ENCODE measurements at places on chromosomes 13 and 19.

- no peak overlapping the region for H3K4me3 ChIP-seq
- no peak overlapping the region for H3K27ac ChIP-seq
- no peaks in the 10 kb centered on the region for H3K27me3 ChIP-seq
- DNase-seq, result no peak
Measured at GRCh38 chr13:49044836-49045235, 69.1 kb downstream of the FNDC3A start.

- no peak overlapping the region for H3K27ac ChIP-seq
- no peaks in the 10 kb centered on the region for H3K4me1 ChIP-seq
- H3K4me3 ChIP-seq, result peak overlapping the region; percentile 59
- peak; percentile 39 for DNase-seq
- no peaks in the 10 kb centered on the region for H3K27me3 ChIP-seq
Measured at GRCh38 chr19:49340069-49340864, 5.1 kb downstream of the CD37 start.

DNA sequence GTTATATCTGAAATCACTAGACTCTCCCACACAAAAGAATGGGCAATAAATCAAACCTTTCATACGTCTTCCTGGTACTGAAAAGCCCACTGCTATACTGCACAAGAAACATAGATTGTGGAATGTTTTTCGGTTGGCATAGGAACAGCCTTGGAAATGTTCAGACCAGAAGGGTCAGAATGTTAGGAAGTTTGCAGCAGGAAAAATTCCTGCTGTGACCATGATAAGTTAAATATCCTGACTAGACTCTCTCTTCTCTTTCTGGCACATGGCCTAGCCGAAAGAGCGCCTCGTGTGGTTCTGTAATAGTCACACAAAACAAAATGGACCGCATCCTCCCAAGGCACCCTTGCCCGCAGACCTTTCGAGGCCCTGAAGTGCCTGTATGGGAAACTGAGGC is 427.2 kb downstream of the COG6 start:
- no peak overlapping the region for H3K27ac ChIP-seq
- H3K27me3 ChIP-seq, result peaks cover 8% of the 10 kb centered on the region
- no peak for DNase-seq
- no peaks in the 10 kb centered on the region for H3K36me3 ChIP-seq

- no peaks in the 10 kb centered on the region for H3K36me3 ChIP-seq
- no peaks in the 10 kb centered on the region for H3K27me3 ChIP-seq
- H3K4me1 ChIP-seq, result peaks cover 10% of the 10 kb centered on the region
- H3K27ac ChIP-seq, result peak overlapping the region; percentile 67
- no peak overlapping the region for H3K4me3 ChIP-seq
Measured at GRCh38 chr19:10238172-10238783, 7.1 kb upstream of the S1PR2 start.

DNA sequence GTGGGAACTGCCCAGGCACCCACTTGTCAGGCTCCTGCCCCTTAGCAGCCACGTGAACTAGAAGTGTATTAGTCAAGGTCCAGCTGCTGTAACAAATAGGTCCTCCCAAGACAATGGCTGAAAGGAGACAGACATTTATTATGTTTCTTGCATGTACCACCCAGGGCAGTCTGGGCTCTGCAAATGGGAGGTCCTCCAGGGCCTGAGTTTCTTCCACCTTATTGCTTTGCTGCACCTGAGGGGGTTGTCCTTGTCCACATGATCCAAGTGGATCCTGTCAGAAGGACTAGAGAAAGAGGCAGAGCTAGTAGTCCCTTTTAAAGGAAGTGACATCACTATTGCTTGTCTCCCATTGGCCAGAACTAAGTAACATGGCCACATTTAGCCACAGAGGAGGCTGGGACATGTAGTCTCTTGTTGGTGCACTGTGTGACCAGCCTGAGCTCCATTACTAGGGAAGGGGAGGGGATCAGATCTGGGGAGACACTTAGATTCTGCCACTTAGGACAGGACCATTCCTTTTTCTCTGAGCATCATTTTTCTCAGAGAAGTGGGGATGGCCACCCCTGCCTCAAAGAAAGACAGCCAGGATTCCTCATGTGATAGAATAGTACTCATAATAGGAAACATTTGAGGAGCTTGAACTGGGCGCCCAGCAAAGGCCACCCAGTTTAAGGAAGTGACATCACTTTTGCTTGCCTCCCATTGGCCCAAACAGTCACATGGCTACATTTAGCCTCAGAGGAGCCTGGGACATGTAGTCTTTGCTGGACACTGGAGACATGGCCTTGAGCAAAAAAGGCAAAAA is 15.1 kb downstream of the CC2D1A start:
- no peaks in the 10 kb centered on the region for H3K4me1 ChIP-seq
- H3K27ac ChIP-seq, result no peak overlapping the region
- H3K4me3 ChIP-seq, result no peak overlapping the region
- peak; percentile 73 for DNase-seq
- peaks cover 20% of the 10 kb centered on the region for H3K36me3 ChIP-seq

DNA sequence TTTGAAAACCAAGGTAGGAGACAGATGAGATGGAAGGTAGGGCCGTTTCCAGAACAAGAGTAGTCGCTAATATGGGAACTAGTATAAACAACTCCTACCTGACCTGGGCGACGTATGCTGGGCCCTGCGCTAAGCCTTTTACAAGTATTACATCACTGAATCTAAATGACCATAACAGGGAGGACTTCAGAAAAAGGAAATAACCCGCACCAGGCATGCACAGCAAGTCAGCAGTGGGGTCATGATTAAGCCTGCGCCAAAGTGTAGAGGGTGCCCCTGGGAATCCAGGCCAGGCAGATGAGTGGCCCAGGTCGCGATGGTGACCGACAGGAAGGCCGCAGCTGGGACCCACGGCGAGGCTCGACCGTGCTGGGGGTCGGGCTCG is 613 bp downstream of the ATP13A1 start:
- H3K27ac ChIP-seq, result peak overlapping the region; percentile 81
- H3K4me3 ChIP-seq, result peak overlapping the region; percentile 88
- peaks cover 16% of the 10 kb centered on the region for H3K4me1 ChIP-seq
- no peaks in the 10 kb centered on the region for H3K27me3 ChIP-seq
- no peaks in the 10 kb centered on the region for H3K36me3 ChIP-seq

- no peak for DNase-seq
- H3K36me3 ChIP-seq, result no peaks in the 10 kb centered on the region
- H3K4me3 ChIP-seq, result no peak overlapping the region
- peaks cover 4% of the 10 kb centered on the region for H3K4me1 ChIP-seq
Measured at GRCh38 chr19:44672226-44672625, 944 bp downstream of the CEACAM19 start.

DNA sequence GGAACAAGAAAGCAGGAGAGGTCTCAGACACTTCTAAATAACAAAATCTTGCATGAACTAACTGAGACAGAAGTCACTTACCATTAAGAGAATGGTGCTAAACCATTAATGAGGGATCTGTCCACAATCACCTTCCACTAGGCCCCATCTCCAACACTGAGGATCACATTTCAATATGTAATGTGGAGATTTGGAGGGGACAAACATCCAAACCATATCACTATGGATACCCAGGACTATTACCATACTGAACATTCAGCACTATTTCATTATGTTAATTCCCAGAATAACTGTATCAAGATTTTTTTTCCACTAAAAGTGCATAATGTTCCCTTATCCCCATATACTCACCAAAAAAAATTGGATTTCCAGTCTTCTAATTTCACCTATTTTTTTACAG is 491.8 kb downstream of the LMO7 start:
- H3K36me3 ChIP-seq, result no peaks in the 10 kb centered on the region
- no peaks in the 10 kb centered on the region for H3K27me3 ChIP-seq
- H3K4me1 ChIP-seq, result no peaks in the 10 kb centered on the region

- no peak for DNase-seq
- H3K27me3 ChIP-seq, result no peaks in the 10 kb centered on the region
- H3K36me3 ChIP-seq, result no peaks in the 10 kb centered on the region
- H3K4me1 ChIP-seq, result no peaks in the 10 kb centered on the region
- no peak overlapping the region for H3K27ac ChIP-seq
Measured at GRCh38 chr13:99046851-99047250, 69.0 kb upstream of the DOCK9 start.

- peaks cover 7% of the 10 kb centered on the region for H3K4me1 ChIP-seq
- H3K4me3 ChIP-seq, result peak overlapping the region; percentile 84
- DNase-seq, result peak; percentile 94
- H3K27ac ChIP-seq, result peak overlapping the region; percentile 44
- no peaks in the 10 kb centered on the region for H3K36me3 ChIP-seq
Measured at GRCh38 chr19:6516659-6517291, 14.1 kb upstream of the TNFSF9 start.

GRCh38 chr13:64074971-64075474 is 2659.4 kb upstream of the PCDH20 start:
- no peaks in the 10 kb centered on the region for H3K36me3 ChIP-seq
- no peak for DNase-seq
- no peak overlapping the region for H3K27ac ChIP-seq
- no peaks in the 10 kb centered on the region for H3K27me3 ChIP-seq
- H3K4me1 ChIP-seq, result no peaks in the 10 kb centered on the region

DNA sequence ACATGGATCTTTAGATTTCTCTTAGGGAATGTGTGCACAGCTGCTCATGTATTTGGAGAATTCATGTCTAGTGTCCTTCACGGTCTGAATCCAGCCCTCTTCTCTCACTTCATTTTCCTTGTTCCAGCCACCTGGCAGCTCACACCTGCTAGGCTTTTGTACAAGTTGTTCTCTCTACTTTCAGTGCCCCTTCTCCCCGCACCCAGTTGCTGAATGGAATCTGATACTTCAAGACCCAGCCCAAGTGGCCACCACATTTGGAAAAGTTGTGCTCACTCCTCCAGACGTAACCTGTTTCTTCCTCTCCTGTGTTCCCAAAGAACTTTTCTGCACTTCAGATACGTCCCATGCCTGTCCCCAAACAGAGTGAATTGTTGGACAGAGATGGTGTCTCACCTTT is 235.6 kb downstream of the SHISA2 start:
- DNase-seq, result no peak
- no peaks in the 10 kb centered on the region for H3K27me3 ChIP-seq
- no peaks in the 10 kb centered on the region for H3K4me1 ChIP-seq
- H3K4me3 ChIP-seq, result no peak overlapping the region

- H3K4me1 ChIP-seq, result no peaks in the 10 kb centered on the region
- no peak for DNase-seq
- no peak overlapping the region for H3K27ac ChIP-seq
- H3K4me3 ChIP-seq, result no peak overlapping the region
- H3K27me3 ChIP-seq, result peaks cover 34% of the 10 kb centered on the region
Measured at GRCh38 chr13:29361716-29362115, 233.8 kb downstream of the SLC7A1 start.

- DNase-seq, result no peak
- no peak overlapping the region for H3K4me3 ChIP-seq
Measured at GRCh38 chr13:98783856-98784478, 31.5 kb upstream of the SLC15A1 start.

GRCh38 chr13:111483621-111483987 is 163.2 kb downstream of the TEX29 start:
- no peaks in the 10 kb centered on the region for H3K4me1 ChIP-seq
- H3K27me3 ChIP-seq, result 0 out of 2 replicates have a peak, but pooled peaks cover 5% of the 10 kb centered on the region
- no peak overlapping the region for H3K27ac ChIP-seq
- no peak for DNase-seq

DNA sequence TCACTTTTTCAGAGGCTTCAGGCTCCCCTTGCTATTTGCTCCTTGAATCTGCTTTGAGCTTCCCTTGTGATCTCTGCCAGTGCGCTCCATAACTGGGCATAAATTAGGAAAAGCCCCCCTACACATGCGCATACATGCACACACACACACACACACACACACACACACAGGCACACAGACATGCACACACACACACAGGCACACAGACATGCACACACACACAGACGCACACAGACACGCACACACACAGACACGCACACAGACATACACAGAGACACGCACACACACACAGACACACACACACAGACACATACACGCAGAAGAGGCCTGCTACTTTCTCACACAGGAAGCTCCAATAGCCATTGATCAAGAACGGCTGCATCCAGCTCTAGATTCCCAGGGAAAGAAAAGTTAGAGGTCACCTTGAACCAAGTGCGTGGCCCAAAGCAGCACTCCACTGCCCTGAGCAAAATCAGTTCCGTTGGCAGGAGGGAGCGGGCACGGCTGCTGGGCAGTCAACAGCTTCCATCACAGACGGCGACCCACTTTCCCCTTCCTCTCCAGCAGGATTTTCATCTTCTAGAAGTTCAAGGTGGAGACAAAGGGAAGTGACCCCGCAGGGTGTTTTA is 145.6 kb downstream of the DPF1 start:
- no peak overlapping the region for H3K27ac ChIP-seq
- no peak overlapping the region for H3K4me3 ChIP-seq
- H3K4me1 ChIP-seq, result peaks cover 7% of the 10 kb centered on the region
- DNase-seq, result no peak
- no peaks in the 10 kb centered on the region for H3K27me3 ChIP-seq
- no peaks in the 10 kb centered on the region for H3K36me3 ChIP-seq

DNA sequence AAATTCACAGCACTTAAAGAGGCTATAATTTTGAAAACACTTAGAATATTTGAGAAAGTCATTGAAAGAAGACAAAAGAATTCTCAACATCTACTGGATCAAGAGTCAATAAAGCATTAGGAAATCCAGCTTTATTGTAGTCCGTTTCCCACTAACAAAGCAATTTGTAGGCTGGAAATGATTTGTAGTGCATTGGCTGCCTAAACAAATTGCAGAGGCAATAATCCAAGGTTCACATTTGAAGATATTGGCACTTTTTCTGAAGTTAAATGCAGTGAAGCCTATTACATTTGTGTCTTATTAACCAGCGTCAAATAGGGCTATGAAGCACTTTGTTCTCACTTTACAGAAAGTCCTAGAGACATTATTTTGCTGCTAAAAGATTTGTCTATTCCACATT is 848.1 kb upstream of the SLITRK1 start:
- no peaks in the 10 kb centered on the region for H3K27me3 ChIP-seq
- H3K36me3 ChIP-seq, result no peaks in the 10 kb centered on the region
- no peak overlapping the region for H3K4me3 ChIP-seq
- no peak for DNase-seq
- H3K4me1 ChIP-seq, result no peaks in the 10 kb centered on the region

GRCh38 chr19:4403005-4403761 is 743 bp downstream of the CHAF1A start:
- no peaks in the 10 kb centered on the region for H3K36me3 ChIP-seq
- peak overlapping the region; percentile 80 for H3K4me3 ChIP-seq
- peak overlapping the region; percentile 5 for H3K27ac ChIP-seq
- no peaks in the 10 kb centered on the region for H3K27me3 ChIP-seq
- H3K4me1 ChIP-seq, result peaks cover 30% of the 10 kb centered on the region

GRCh38 chr19:38674388-38675171 is 27.1 kb downstream of the ACTN4 start:
- H3K36me3 ChIP-seq, result peaks cover 4% of the 10 kb centered on the region
- H3K27me3 ChIP-seq, result no peaks in the 10 kb centered on the region
- H3K4me1 ChIP-seq, result peaks cover 53% of the 10 kb centered on the region
- no peak overlapping the region for H3K4me3 ChIP-seq
